ENCODE measurements at places on chromosomes 6 and 20.

- DNase-seq, result no peak
These were observed 74.2 kb downstream of the EZR start for GRCh38 chr6:158744986-158745430.

GRCh38 chr20:32189123-32189410 is 18.5 kb downstream of the PLAGL2 start:
- DNase-seq, result no peak

DNA sequence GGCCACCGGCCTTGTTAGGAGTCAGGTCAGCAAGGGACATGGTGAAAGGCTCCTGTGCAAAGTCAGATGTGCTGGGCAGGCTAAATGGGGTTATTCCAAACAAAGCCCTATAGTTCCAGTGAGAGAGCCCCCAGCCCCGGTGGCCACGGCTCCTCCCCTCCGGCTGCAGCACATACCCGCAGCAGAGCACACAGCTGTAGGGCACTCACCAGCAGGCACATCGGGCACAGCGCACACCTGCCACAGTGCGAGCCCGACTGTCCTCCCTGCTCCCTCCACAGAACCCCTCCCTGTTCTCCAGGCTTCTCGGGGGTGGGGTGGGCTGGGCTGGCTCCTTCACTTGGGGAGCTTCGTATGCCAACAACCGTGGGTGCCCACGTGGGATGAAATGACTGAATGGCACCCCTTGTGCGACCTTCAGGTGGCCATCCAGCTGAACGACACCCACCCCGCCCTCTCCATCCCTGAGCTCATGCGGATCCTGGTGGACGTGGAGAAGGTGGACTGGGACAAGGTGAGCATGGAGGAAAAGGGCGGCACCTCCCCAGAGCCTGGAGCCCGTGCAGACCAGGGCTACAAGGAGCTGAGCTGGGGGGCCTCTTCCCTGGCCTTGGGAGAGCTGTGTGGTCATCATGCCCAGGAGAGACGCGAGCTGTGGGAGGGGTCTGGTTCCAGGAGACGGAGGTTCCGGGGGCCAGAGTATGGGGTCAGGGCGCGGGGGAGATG is 30.9 kb downstream of the PYGB start:
- DNase-seq, result no peak

- no peak for DNase-seq
These were observed 57.0 kb downstream of the FRK start for GRCh38 chr6:116003668-116004067.

- no peak for DNase-seq
These were observed 92.5 kb downstream of the TBXT start for GRCh38 chr6:166075186-166075585.

DNA sequence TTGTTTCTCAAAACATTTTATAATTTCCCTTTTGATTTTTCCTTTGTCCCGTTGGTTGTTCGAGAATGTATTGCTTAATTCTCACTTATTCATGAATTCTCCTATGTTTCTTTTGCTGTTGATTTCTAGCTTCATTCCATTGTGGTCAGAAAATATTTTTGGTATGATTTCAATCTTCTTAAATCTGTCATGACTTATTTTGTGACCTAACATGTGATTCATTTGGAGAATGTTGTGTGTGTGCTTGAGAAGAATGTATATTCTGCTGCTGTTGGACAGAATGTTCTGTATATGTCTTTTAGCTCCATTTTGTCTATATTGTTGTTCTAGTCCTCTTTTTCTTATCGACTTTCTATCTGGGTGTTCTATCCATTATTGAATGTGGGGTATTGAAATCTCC is 286.2 kb upstream of the RNF217 start:
- no peak for DNase-seq

DNA sequence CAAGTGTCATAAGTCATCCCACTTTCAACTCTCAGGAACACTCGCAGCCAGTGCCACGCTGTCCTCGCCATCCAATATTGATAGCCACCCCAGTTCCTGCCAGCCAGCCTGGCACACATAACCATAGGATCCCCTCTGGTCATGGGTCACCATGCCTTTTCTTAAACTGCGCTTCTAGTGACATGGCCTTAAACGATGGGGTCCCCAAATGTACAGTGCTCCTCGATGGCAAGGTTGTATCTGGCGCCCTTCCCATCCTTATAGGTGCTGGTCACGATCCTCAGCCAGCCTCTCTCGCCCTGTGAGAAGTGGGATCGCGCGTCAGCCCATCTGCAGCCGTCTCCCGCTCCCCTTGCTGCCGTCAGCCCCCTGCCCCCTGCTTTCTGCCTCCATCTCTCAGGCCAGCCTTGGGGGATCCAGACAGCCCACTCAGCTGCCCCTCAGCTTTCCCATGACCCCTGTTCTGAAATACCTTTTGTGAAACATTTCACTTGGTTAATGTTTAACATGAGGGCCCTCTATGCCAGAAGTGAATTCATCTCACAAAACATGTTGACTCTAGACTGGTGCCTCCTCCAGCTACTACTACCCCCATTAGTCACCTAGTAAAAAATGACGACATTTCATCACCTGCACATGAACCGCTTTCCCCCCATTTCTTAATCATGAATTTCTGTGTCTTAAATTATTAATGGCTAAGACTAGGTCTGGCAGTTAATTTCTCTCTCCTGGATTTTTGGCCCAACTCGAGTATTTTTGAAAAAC is 11.4 kb downstream of the CTSZ start:
- no peak for DNase-seq

DNA sequence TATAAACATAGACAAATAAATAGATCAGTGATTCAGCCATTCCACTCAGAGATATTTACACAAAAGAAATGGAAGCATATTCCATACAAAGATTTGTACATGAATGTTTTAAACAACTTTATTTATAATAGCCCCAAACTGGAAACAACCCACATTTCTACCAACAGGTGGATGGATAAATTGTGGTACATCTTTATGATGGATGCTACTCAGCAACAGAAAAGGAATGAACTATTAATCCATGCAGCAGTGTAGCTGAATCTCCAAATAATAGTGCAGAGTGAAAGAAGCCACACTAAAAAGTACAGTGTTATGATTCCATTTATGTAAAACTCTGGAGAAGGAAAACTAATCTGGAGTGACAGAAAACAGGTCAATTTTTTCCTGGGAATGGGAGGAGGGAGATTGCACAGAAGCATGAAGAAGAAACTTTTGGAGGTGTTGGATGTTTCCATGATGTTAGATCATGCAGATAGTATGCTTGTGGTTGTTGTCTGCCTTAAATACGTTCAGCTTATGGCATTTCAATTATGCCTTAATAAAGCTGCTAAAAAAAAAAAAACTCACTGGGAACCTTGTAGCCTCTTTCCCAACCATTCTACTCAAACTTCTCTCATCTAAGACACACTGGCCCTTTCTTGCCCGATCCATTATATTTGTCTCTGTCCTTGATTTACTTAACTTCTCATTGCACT is 100.9 kb downstream of the PPP1R14C start:
- no peak for DNase-seq

DNA sequence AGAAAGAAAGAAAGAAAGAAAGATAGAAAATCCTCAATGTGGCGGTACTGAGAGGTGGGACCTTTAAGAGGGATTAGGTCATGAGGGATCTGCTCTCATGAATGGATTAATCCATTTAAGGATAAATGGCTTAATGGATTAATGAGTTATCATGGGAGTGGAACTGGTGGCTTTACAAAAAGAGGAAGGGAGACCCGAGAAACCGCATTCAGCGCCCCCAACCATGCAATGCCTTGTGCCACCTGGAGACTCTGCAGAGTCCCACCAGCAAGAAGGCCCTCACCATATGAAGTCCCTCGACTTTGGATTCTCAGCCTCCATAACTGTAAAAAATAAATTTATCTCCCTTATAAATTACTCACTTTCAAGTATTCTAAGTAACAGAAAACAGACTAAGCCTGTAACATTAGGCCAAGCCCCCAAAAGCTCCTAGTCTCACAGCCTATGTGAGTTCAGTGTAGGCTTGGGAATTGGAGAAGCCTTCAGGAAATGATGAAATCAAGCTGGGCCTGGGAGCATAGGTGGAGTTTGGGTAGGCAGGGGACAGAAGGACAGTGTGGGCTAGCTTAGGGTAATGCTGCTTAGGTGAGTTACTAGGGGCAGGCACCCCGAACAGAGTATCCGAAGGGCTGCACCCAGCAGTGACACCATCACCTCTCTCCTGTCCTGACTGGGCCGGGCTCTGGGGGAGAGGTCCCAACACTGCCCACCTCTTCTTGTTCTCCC is 36.2 kb upstream of the RNF24 start:
- DNase-seq, result no peak

DNA sequence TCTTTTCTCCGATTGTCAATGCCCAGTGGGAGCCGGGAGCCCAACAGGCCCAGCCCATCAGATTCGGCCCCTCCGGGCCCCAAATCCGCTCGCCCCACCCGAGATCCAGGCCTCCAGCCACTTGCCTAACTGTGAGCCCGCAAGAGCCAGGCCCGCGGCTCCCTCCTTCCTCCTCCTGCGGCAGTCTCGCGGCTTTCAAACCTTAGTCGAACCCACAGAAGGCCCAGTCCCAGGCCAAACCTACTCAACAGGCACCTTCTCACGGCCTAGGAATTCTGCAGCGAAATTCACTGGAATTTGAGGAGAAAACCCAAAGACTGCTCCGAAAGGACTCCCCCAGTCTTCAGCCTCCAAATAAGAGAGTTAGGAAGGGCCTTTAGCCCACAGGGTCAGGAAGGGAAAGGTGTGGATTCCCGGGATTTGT is 2.8 kb upstream of the TFAP2A start:
- no peak for DNase-seq

GRCh38 chr20:20317195-20317594 is 50.7 kb upstream of the INSM1 start:
- DNase-seq, result no peak

DNA sequence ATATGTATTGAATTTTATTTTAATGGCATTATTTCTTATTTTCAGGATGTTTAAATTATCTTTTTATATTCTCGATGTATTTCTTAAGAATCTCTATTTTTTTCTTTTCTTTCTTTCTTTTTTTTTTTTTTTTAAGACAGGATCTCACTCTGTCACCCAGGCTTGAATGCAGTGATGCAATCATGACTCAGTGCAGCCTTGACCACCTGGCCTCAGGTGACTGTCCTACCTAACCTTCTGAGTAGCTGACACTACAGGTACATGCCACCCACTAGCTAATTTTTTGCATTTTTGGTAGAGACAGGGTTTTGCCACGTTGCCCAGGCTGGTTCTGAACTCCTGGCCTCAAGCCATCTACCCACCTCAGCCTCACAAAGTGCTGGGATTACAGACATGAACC is 143.8 kb upstream of the LAMA2 start:
- DNase-seq, result no peak

GRCh38 chr6:139779988-139780774 is 405.7 kb upstream of the CITED2 start:
- no peak for DNase-seq

GRCh38 chr20:47818996-47819609 is 33.8 kb upstream of the SULF2 start:
- no peak for DNase-seq

DNA sequence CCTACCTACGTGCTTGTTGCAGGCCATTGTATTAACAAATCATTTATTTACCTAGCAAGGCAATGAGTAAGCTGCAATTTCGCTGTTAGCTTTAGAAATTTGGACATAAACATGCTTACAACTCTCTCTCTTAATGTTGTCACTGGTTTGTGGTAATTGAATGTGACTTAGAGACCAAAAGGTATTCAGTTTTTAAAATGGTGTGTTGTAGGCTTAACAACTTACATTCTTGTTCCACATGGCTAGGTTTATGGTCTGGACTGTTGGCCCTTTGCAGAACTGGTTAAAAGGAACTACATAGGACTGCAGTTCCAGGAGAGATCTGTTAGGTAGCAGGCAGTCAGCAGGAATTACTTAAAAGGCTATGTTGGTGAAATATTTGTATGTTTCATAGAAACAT is 10.3 kb upstream of the CTAGE9 start:
- DNase-seq, result no peak

DNA sequence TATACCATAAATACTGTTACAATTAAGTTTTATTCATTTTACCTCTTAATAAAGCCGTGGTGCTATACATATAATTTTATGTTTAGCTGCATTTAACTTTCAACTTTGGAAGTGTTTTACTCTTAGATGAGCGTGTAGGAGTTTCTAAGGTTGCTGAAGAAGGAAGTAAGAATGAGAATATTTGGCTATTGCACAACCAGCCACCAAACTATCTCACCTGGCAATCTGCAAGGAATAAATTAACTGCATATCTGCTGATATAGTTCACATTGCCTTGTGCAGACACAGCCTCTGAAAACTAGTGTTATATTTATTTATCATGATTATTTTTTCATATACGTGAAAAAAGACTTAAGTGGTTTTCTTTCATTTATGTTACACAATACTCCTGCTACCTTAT is 230.4 kb downstream of the PLCB1 start:
- no peak for DNase-seq

- DNase-seq, result no peak
These were observed 75.7 kb upstream of the SNX9 start for GRCh38 chr6:157747370-157747769.

DNA sequence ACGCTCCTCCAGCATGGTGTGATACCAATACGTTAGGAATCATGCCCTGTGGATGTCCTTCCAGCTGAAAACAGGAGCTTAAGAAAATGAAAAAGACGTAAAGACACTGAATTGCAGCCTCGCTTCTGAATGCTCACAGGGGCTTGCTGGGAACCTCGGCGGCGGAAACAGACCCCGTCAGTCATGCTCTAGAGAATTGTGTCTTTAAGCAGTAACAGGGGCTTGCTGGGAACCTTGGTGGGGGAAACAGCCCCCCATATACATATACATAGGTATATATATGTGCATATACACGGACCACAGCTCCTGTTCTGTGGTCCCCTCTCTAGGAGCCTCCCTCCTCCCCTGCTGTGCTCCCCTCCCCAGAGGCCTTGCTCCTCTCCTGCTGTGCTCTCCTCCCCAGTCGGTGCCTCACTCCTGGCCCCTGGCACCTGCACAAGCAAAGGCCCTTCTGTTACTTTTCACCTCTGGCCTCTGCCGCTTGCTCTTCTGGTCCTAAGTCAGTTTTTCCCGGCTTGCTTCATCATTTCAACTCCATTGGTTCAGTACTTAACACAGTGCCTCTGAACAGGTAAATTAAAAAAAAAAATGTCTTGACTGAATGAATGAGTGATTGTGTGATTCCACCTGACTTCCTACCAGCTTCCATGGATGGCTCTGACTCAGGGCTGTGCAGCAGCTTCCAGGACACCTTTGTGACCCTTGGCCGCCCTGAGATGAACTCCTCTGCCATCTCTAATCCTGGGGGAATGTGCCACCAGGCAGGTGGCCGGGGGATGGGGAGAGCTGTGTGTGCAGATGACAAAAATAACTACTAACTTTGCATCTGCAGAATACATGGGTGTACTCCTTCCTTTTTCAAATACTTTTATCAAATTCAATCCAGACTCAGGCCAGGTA is 246.1 kb downstream of the SMOC2 start:
- DNase-seq, result no peak

DNA sequence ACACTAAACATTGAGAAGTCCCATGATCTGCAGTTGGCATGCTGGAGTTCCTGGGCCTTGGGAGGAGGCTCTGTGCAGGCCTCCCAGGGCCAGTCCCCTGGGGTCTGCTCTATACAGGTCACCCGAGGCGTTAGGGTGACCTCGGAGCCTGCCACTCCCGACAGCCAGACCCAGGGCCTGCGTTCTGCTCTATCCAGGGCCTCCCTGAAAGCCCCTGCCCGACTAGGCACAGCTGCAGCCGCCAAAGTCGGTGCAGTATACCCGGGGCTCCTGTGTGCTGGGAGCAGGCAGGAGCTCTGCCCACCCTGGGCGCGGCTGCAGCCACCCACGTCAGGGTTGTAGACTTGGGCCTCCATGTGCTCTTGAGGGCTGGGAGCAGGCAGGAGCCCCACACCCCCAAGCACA is 6.3 kb upstream of the OR14J1 start:
- DNase-seq, result no peak

Data from stimulated activated CD4-positive, alpha-beta T cell treated with anti-CD3 and anti-CD28 coated beads, Interleukin-1b, Interleukin-23, amount 100 ng/mL, for 1 hour (primary cell).